Calu3 (cell line): ENCODE measurements at places on chromosomes 1 and 21. TPM values are rescaled to one million over a fixed set of nuclear protein-coding genes. Genes with fewer than 3 reads are reported as not detected.

HSD3B2 gene
- not detected in 2 replicates for total RNA-seq

OR2L5 gene
- not detected in 2 replicates for total RNA-seq

PTPN22 gene
- 0.24 and 0.38 TPM in 2 replicates for total RNA-seq

DENND2C gene
- total RNA-seq = 1.2 and 1.3 TPM in 2 replicates

LIN28A gene
- total RNA-seq = not detected in 2 replicates

CD48 gene
- not detected in 2 replicates for total RNA-seq

S100A9 gene
- 5.0 and 10.6 TPM in 2 replicates for total RNA-seq

RUSC1 gene
- 48.4 and 49.0 TPM in 2 replicates for total RNA-seq

MTARC2 gene
- total RNA-seq = 9.1 and 16.4 TPM in 2 replicates

LRRC8B gene
- 42.5 and 42.9 TPM in 2 replicates for total RNA-seq

KCNN3 gene
- total RNA-seq = 0.27 TPM in 1 of 2 replicates, not detected in the other

ATP1A2 gene
- total RNA-seq = not detected in 2 replicates

ZBTB8A gene
- 4.3 and 4.7 TPM in 2 replicates for total RNA-seq

NTRK1 gene
- not detected in 2 replicates for total RNA-seq

NFIA gene
- 28.3 and 38.6 TPM in 2 replicates for total RNA-seq

CTTNBP2NL gene
- total RNA-seq = 46.1 and 48.9 TPM in 2 replicates

OR10J1 gene
- total RNA-seq = not detected in 2 replicates

NHLH1 gene
- total RNA-seq = 1.4 and 1.6 TPM in 2 replicates

E2F2 gene
- 6.2 and 8.1 TPM in 2 replicates for total RNA-seq

MYOG gene
- total RNA-seq = not detected in 2 replicates

LCA5L gene
- total RNA-seq = 1.7 and 2.0 TPM in 2 replicates

CD1D gene
- total RNA-seq = 0.76 and 0.86 TPM in 2 replicates

TMEM50B gene
- total RNA-seq = 28.4 and 28.7 TPM in 2 replicates

ZNF697 gene
- total RNA-seq = 3.9 and 4.8 TPM in 2 replicates

LIX1L gene
- 6.3 and 7.2 TPM in 2 replicates for total RNA-seq

COL11A1 gene
- total RNA-seq = not detected in 2 replicates

C1orf141 gene
- not detected in 2 replicates for total RNA-seq

CFAP107 gene
- not detected in 2 replicates for total RNA-seq

LHX8 gene
- total RNA-seq = not detected in 2 replicates

SAMD13 gene
- 1.7 and 1.8 TPM in 2 replicates for total RNA-seq

ZYG11A gene
- not detected in 2 replicates for total RNA-seq

PIK3R3 gene
- total RNA-seq = 17.4 and 21.4 TPM in 2 replicates

BRDT gene
- total RNA-seq = not detected in 2 replicates

FCRL6 gene
- total RNA-seq = not detected in 2 replicates

PKLR gene
- total RNA-seq = not detected in 2 replicates
